ENCODE measurements at places on chromosomes 12 and 14.

DNA sequence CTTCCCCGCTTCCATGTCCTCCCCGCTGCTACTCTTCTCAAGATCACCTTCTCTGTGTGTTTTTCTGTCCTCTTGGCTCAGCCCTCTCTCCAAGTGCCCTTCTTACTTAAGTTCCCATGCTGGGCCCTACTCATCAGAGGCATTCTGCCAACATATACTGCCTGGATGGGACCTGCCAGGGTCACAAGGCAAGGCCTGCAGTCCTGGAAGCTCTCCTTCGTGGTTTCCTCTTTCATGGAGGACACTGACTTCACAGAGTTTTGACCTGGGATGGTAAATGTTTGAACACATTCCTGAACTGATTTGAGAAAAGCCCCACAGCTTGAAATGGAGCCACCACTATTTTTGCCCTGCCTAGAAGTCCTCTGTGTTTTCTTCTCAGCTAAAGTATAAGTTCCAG, 140.9 kb downstream of the TMEM30B start:
- DNase-seq, result no peak

GRCh38 chr14:70881549-70882177, 25.6 kb upstream of the PCNX1 start:
- DNase-seq, result no peak

DNA sequence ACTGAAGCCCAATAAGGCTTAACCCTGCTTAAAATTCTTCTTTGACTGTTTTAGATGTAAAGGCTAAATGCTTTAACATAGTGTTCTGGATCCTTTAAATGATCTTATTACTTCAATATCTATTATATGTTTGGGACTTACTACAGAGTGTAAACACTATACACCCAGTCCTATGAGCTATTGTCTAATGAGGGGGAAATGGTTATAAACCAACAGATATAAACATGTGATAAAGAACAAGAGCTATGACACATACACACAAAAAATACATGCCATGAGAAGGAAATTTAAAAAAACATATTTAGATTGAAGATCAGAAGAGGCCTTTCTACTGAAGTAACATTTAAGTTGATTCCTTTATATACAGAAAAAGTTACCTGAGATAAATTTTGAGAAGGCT, 505.1 kb downstream of the FOXG1 start:
- no peak for DNase-seq

GRCh38 chr14:56422703-56423213, 156.8 kb upstream of the TMEM260 start:
- DNase-seq, result peak; percentile 46

DNA sequence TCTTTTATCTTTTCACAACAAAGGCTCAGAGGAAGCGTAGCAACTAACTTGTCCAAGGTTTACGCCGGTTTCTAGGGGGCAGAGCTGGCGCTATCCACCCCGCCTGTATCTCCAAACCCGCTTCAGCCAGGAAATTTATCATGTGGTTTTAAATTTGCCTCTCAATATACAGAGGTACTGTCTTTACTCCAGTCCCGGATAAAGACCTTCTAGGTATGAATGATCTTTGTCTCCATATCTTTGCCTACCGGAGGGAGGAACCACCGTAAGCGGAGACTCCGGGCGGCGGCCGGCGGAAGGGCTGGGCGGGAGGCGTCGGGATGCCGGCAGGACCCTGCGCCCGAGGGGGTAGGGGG, 693 bp upstream of the RIMKLB start:
- peak; percentile 40 for DNase-seq

DNA sequence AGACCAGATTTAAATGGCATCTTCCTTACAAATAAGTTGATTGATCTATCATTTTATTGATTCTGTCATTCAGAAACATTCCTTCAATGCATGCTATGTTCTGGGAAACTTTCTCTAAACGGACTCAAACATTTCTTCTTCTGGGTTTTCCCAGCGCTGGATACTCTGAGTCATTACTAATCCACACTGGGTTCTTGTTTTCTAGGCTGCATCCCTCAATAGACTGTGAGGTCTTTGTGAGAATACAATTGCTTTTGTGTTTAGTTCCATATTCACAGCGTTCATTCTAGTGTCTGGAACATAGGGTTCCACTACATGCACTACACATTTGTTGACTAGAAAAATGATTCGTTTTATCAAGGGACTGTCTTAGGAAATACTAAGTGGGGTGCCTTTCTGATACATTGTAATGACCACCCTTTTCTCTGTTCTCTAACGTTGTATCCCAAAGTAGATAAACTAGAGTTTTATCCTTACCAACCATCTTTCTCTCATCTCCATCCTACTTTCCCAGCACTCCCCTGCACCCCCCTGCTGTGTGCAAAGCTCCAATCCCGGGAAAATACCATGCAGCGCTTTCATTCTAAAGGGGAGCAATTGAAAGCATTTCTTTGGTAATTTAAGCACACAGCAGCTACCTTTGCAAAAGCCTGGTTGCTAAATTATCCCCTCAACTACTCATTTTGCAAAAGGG, 878.7 kb downstream of the DIO2 start:
- no peak for DNase-seq

GRCh38 chr12:102618197-102618877, 138.0 kb upstream of the IGF1 start:
- no peak for DNase-seq

DNA sequence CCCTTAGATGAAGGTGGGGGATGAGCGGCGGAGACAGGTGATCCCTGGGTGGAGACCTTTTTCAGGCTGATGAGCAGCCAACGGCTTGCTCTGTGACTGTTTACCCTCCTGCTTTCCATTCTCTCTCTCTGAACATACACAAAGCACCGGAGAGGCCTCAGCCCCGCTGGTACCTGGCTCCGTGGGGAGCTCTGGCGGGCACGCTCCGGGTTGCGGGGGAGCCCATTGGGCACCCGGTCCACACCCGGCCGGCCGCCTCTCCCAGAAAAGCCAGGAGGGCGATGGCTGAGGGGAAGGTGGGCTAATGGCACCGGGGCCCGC, 545 bp downstream of the SMARCC2 start:
- DNase-seq, result no peak

DNA sequence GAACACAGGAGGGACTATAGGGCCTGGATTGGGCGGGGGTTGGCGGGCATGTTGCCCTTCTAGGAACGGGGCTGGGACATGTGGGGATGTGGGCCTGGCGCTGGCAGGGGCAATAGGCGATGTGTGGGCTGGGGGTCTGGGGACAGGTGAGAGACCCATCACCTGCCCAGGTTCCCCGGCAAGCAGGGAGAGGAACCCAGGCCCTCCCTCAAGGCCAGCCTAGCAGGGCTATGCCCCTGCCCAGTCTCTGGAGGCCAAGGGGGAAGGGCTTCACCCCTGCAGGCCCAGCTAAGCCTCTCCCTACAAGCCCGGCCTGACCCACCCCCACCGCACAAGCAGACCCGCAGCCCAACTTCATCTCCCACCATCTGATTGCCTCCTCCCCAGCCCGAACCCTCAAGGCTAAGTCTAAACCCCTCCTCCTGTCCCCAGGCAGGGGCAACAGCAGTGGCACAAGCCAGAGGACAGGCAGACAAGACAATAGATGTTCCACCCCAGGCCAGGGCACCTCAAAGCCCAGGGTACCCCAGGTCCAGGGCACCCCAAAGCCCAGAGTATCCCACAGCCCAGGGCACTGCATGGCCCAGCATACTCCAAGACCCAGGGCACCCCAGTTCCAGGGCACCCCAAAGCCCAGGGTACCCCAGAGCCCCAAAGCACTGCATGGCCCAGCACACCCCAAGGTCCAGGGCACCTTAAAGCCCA, 6.5 kb downstream of the JAG2 start:
- DNase-seq, result no peak

DNA sequence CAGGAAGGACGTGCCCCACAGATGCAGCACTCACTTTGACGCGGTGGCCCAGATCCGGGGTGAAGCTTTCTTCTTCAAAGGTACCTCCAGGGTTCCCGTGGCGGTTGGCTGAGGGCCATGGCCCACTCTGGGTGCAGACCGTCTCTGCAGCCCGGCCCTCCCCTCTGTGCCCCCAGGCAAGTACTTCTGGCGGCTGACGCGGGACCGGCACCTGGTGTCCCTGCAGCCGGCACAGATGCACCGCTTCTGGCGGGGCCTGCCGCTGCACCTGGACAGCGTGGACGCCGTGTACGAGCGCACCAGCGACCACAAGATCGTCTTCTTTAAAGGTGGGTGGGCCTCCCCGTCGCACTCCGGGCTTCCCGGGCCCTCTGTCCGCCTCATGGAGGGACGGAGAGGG, 16.9 kb downstream of the MMP17 start:
- DNase-seq, result no peak

DNA sequence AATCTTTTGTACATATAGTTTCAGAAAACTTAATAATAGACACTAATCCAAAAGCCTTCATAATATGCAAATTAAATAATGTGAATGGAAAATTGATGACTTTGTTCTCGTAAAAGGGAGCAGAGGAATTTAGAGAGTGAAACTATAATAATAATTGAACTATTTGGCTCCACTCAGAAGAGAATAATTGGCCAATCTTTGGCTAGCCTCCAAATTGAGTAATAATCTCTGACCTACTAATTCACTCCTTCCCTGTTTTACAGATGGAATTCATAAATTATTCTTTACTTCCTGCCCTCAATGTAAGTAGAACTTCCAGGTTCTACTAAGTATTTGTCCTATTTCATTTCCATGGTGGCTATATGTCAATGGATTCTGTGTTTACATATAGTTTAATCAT, 15.8 kb downstream of the TRIM9 start:
- no peak for DNase-seq

GRCh38 chr14:106395456-106396050, 869.2 kb downstream of the TMEM121 start:
- no peak for DNase-seq

DNA sequence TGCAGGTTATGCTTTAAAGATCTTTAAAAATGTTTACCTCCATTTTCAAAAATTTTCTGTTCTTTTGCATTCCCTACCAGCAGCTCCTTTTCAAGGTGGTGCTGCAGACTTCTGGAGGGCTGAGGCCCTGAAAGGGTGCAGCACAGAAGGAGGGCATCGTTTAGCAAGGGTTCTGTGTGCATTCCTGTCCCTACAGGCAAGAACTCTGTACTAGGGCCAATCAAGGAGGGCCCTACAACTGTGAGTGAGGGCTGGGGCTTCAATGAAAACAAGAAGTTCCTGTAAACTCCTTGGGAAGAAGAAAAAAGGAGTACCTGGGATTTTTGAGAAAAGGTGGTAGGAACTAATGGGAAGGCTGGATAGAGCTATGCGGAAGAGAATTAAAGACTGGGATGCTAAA, 50.7 kb upstream of the CSRP2 start:
- DNase-seq, result no peak
